ENCODE measurements at places on chromosomes 4 and X.

DNA sequence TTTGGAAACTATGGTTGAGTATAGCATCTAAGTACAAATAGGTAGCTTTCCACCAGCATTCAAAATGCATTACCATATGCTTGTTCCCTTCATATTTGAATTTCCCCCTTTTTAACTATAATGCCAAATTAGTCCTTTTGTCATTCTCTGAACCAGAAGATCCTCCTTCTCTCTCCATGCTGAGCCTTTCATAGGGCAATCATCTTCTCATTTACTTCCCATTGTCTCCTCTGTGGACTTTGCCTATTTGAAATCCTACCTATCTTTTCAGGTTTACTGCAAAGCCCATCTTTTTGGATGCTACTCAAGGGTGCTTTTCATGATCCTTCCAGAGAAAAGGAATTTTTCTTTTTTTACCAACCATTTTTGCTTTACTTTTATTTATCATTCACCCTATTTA lies 54.7 kb downstream of the DKK2 start:
- DNase-seq = no peak

DNA sequence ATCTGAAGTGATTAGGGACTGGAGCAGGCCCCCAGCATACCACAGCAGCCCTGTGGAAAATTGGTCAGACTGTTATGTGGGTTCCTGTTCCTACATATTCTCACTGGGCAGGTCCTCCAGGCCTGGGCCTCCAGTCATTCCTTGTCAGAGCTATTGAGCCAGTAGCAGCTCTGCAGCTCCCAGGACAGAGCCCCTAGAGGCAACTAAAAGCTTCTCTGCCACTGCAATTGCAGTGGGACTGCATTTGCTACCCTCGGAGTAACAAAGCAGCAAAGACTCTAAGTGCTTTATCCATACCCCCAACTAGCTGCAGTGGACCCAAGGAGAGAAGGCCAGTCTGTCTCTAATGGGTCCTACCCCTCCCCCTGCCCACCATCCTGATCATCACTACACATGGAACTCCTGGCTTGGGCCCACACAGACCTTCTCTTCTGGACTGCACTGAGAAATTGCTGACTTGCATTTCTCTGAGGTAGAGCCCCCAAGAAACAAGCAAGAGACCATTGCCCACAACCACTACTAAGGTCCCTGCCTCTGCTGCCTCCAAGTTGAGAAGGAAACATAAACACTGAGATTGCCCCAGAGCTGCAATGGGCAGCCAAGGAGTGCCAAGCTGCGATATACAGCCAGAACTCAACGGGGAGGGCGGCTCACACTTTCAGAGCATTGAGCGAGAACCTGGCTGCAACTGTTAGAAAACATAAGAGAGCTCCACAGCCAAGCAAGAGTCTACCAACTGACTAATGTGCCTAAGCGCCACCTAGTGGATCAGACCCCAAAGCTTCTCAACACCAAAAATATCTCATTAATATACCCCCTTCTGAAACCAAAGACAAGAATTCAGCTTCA lies 738.7 kb upstream of the NDST4 start:
- peak; percentile 8 for DNase-seq

- DNase-seq = no peak
Observed at GRCh38 chr4:48131736-48132135, 2.3 kb downstream of the TXK start.

DNA sequence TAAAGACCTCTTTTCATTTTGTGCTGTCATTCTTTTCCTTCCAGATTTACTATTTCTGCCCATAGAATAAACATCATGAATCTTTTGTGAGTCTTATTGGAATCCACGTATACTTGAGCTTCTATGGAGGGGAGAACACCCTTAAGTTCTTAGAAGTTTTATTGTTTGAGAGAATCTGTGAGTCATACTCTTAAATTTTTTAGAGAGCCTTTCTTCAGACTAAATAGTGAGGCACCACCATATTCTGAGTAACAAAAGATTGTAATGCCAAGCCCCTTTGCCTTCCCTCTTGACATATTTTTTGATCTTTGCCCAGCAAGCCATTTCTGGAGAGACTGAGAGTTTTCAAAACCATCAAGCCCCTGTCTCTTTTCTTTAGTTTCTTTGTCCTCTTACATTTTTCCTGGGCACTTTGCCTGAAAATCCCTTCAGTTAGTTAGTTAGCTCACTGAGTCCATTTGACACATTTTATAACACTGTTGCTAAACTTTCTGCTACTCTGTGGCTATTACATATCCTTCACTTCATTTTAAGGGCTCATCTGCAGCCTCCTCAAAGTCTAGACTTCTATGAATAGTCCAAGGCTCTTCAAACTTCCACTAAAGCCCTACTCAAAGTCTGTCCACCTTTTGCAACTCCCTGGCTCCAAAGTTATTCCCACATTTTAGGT lies 65.3 kb upstream of the NDUFC1 start:
- DNase-seq = peak; percentile 77

DNA sequence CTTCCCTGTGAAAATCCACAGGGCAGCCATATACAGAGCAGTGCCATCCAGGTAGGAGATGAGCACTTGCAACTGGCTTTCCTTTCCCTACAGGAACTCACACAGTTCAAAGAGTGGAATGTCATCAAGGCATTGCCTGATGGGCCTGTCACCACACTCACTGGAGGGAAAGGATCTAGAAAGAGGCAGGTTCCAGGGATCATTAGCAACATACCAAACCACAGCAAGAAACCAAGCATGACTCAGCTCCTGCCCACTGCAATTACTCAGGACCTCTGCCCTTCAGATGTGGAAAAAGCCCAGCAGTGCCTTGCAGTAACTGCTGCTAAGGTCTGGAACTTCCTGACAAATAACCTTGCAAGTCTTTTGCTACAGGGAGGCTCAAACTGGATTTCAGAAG lies 101.2 kb downstream of the ZNF674 start:
- DNase-seq = peak; percentile 90

DNA sequence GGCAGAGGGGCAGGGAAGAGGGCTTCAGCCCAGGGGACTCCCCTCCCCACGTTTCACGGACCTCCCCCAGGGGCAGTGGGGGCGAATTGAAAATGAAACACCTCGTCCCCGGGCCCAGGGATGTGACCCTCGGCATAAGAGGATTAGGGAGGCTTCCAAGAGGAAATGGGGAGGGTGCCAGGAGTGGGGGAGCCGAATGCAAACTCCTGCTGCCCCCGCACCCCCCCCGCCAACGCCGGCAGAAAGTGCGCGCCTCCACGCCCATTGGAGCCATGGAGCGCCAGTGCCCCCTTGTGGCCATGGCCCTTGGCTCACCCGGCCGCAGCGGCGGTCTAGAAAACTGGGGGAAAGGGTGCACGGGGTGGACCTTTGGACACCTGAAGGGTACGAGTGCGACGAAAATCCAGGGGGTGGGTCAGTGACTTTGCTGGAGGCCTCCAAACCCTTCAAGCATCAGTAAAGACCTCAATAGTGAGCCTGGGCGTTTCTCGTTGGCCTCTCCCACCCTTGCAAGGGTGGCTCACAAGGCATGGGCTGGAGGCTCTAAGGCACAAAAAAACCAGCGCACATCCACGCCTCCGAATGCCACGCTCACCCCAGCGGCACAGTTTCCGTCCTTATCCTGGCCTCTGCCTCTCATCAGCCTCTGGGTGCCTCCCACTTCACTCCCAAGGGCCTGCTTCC lies 120.8 kb upstream of the PJA1 start:
- DNase-seq = no peak

DNA sequence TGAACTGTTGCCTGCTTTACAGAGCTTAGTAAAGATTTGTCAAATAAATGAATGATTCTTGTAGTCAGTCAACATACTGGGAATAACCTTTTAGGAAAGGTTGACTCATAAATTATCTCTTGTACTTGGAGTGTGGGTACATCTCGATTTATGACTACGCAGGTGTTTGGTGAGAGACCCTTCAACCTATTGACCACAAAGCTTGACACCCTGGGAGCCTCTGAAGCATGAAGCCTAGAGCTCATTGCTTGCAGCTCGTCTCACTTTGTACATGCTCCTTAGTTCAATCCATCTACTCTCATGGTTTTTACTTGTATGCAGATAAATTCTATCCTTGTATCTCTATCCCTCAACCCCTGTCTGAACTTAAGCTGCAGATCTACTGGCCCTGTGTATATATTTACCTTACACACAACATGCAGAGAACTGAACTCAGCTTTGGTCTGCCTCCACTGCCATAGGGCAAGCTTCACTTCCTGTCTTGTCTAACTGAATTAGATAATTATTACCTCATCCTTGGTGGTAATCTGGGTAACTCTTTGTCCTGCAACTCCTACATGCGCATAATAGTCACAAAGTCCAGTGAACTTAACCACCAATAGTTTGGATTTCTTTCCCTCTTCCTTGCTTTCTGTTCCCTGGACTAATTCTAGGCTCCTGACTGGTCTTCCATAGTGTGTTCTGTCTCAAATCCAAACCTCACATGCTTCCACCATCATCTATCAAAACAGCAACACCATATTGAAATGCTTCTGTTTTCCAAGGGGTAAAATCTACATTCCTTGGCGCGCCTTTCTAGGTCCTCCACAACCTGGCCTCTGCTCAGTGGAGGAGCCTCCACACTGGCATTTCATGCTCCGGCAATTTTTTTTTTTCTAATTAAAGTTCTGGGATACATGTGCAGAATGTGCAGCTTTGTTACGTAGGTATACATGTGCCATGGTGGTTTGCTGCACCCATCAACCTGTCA lies 32.2 kb upstream of the FAT1 start:
- DNase-seq = no peak

- DNase-seq = no peak
Observed at GRCh38 chr4:7320206-7320797, 114.4 kb downstream of the PSAPL1 start.

DNA sequence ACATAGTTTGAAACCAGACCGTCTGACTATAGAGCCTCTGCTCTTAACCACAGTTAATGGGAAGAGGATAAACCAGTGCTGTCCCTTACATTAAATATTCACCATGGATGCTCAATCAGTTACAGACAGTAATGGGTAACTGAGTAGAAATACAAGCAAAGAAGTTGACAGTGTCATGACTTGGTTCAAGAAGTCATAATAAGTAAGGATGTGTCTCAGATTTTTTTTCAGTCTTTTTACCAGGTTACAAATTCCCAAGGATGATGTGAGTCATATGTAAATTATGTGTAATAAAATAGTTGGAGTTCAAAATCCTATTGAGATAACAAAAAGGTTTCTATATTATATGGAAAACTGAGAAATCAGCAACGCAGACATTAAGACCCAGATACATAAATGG lies 31.1 kb downstream of the ZCCHC4 start:
- DNase-seq = peak; percentile 8

- DNase-seq = no peak
Observed at GRCh38 chr4:81743731-81744435, 272.2 kb upstream of the RASGEF1B start.

- peak; percentile 11 for DNase-seq
Observed at GRCh38 chr4:157172011-157172410, 48.5 kb upstream of the GRIA2 start.

GRCh38 chr4:129240816-129241215 lies 144.9 kb downstream of the C4orf33 start:
- peak; percentile 11 for DNase-seq

- DNase-seq = no peak
Observed at GRCh38 chrX:153580700-153581386, 18.1 kb downstream of the CCNQ start.

- DNase-seq = peak; percentile 20
Observed at GRCh38 chrX:19839770-19840254, 47.6 kb downstream of the SH3KBP1 start.

GRCh38 chr4:79993476-79993875 lies 79.6 kb downstream of the ANTXR2 start:
- DNase-seq = no peak

DNA sequence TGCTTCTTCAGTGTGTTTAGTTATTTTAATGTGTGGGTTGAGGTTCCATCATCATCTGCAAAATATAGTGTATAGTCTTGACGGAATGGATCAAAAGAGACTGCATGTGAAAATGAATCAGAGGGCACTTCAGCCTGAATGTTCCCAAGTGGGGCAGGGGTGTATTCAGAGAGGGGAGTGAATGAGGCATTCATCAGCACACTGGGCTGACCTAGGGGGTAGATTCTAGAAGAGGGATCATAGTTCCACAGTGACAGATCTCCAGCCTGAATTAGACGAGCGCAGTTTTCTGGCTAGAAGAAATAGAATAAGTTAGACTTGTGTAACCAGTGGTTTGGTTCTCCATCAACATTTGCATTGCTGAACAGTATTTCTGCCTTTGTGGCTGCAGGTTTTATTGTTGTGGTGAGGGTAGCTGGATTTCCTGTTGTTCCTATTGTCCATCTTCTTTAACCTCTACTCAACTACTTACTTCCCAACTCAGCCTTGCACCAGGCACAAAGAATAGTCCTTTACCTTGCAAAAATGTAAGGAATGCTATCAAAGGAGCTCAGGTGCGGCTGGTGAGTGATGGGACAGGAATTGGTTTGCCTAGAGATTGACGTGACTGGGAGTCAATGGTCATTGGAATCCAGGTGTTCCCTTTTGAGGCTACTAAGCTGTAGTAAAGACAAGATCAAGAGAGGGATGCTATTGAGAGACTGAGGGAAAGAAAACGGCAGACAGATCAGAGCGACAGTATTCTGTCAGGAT lies 50.9 kb downstream of the NAP1L5 start:
- DNase-seq = no peak

- DNase-seq = no peak
Observed at GRCh38 chrX:64188901-64189300, 16.6 kb downstream of the AMER1 start.

- no peak for DNase-seq
Observed at GRCh38 chr4:183909801-183910200, 4.7 kb downstream of the STOX2 start.

- peak; percentile 34 for DNase-seq
Observed at GRCh38 chrX:30713061-30713525, 59.9 kb downstream of the GK start.

DNA sequence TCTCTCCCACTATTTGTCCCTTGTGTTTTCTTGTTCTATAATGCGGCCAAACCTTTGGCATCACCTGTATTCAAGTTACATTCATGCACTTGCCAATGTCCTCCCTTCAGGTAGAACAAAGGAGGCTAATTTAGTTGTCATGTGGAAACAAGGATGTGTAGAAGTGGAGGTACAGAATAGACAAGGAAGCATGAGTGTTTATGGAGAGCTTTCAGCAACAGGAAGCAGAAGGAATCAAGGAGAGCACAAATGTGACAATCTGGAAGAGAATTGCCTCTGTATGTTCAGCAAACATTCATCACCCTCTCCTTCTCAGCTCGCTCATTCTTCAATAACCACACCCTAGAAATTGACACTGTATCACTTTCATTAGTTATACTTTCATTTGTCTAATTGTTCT lies 103.4 kb downstream of the SLC7A11 start:
- no peak for DNase-seq

- no peak for DNase-seq
Observed at GRCh38 chr4:108861334-108861733, 98.5 kb upstream of the ETNPPL start.

- no peak for DNase-seq
Observed at GRCh38 chrX:12843061-12843667, 23.7 kb upstream of the TLR7 start.

DNA sequence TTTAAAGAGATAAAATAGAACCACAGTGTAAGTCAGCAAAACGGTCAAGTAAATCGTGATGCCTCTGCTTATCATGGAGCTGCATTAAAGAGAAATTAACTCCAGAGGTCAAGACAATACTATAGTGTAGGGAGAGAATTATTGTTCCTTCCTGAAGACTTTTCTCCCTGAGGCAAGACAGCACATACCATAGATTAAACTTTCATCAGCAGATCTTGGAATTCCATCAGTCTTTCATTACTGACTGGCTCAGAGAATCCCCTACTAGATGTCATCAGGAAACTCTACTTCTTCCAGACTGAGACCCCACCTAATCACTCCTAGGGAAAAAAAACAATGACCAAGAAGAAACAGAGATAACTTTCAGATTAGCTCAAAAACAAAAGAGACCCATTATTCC lies 131.3 kb downstream of the NSUN7 start:
- DNase-seq = no peak

Measured in astrocyte (in vitro differentiated cells and primary cell).